ENCODE measurements at places on chromosomes 6 and 20.

DNA sequence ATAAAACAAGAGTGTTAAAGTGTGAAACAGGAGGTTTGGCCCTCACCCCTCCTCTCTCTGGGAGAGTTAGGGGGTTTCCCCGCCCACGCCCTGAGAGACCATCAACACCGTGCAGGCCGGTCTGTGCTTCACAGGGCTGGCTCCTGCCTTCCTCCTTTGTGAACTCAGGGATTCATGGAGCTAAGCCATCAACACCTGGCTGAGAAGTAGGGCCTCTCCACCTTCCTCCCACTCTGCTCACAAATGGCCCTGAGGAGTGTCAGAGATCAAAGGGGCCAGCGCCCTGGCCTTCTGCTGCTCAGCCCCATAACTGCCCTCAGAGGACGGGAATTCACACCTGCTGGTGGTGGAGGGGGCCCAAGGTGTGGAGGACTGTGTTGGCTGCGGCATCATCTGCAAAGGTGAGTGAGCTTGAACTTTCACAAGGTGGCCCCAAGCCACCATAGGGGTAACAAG is 88.6 kb downstream of the PSMB1 start:
- DNase-seq, result no peak

GRCh38 chr6:136563386-136564152 is 13.3 kb upstream of the MAP7 start:
- no peak for DNase-seq

DNA sequence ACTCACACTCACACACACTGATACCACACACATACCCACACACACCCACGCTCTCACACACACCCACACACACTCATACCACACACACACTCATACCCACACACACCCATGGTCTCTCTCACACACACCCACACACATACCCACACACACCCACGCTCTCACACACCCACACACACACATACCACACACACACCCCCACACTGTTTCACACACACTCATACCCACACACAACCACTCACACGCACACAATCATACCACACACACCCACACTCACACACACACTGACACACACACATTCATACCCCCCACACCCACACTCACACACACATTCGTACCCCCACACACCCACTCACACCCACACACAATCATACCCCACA is 158.1 kb downstream of the SMOC2 start:
- DNase-seq, result no peak

DNA sequence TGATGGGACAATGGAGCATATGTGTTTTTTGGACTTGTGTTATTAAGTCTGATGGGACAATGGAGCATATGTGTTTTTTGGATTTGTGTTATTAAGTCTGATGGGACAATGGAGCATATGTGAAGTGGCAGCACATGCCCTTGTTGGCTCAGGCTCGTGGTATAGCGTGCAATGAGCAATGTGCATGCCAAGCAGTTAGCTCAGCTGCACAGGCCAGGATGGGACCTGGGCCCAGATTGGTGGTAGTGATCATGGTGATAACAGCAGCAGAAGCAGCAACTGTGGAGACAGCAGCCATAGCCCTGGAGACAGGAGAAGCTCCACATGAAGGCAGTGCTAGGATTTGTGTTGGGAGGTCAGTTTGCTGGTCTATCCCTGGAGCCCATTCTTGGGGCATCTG is 61.1 kb downstream of the IL20RA start:
- DNase-seq, result no peak
